ENCODE measurements at places on chromosomes 3 and 15. TPM values are rescaled to one million over a fixed set of nuclear protein-coding genes. Genes with fewer than 3 reads are reported as not detected.

RPUSD2 gene
- polyA plus RNA-seq: 8.1 TPM

RNF123 gene
- 27.4 TPM for polyA plus RNA-seq

OXTR gene
- polyA plus RNA-seq: 1.7 TPM

IL5RA gene
- polyA plus RNA-seq: 0.10 TPM

LTK gene
- 0.28 TPM for polyA plus RNA-seq

ADAMTS9 gene
- polyA plus RNA-seq: 1.2 TPM

TRPM1 gene
- polyA plus RNA-seq: not detected

KLF15 gene
- polyA plus RNA-seq: 0.46 TPM

USF3 gene
- polyA plus RNA-seq: 15.4 TPM

Data from neural cell (in vitro differentiated cells).